Stimulated activated naive CD4-positive, alpha-beta T cell (primary cell): ENCODE measurements at places on chromosomes 4 and X.

GRCh38 chrX:68724531-68725020, 77.1 kb downstream of the STARD8 start:
- DNase-seq = no peak

DNA sequence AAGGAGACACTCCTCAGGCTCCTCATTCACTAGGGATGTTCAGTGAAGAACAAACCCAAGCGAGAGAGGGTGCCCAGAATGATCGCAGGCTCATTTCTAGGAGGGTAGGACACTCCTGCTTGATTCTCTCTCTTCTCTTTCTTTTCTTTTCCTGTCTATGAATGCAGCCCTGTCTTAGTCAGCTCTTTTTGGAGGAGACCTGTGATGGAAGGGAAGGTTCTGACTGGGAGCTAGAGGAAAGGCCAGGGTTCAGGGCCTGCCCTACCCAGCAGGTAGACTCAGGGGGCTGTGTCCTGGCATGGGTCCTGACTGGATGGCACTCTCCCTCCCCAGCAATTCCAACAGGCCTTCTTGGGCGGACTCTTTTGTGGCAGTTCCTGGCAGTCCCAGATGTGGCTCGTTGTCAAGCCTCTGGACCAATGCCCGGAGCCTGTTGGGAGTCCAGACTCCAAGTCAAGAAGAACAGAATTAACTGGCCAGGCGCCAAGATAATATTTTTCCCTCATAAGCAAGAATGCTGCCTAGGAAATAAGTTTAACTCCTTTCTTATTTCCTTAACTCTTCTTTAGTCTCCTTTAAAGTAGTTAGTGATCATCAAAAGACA, 139.4 kb upstream of the SCML1 start:
- DNase-seq = no peak

DNA sequence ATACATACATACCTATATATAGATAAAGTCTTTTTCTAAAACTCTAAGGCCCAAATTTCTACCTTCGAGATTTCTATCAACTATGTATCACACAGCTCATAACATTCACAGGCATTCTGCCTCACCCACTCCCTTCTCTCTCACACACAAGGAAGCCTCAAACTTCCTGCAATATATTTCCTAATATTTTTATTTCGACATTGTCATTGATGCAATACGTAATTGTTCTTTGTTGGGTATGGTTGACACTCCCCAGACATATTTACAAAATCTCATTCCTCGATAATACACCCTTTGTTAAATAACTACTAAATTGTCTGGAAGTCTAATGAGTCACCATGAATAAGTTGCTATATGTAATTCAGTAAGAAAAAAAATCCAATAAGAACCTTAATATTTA, 143.5 kb downstream of the HNRNPD start:
- DNase-seq = no peak

DNA sequence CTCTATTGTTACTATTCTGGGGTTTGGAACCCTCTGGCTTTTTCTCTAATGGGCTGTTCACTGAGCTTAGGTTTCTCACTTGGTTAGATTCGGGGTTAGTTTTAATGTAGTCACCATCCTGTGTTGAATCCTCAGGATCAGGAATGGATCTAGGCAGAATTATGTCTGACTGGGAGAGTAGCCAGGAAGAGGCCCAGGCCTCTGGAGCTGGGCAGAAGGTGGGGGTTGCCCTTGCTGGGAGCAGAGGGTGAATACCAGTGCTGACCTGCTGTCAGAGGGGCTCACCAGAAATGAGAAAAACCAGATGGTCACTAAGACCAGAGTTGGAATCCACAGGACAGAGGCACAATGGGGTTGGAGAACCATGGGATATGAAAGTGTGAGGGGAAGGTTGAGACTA, 126.6 kb upstream of the SLC4A4 start:
- DNase-seq = no peak

DNA sequence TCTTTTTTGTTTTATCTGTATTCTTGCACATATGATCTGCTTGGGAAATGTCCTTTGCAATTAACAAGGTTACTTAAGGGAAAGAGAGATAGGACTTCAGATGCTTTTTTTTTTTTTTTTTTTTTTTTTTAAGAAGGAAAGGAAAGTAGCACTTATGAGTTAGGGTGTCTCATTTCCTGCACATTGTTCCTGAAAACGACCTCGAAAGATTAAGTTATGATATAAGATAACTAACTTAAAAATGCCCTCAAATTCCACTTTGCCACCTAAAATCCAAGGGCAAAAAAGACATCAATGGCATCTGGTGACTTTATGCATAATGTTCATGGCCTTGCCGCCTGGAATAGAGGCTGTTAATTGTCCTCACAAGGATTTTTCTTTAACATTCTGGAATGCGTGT, 44.9 kb downstream of the PCDH7 start:
- DNase-seq = no peak

- DNase-seq = no peak
Observed at GRCh38 chrX:12789976-12790375, 1.2 kb upstream of the PRPS2 start.

DNA sequence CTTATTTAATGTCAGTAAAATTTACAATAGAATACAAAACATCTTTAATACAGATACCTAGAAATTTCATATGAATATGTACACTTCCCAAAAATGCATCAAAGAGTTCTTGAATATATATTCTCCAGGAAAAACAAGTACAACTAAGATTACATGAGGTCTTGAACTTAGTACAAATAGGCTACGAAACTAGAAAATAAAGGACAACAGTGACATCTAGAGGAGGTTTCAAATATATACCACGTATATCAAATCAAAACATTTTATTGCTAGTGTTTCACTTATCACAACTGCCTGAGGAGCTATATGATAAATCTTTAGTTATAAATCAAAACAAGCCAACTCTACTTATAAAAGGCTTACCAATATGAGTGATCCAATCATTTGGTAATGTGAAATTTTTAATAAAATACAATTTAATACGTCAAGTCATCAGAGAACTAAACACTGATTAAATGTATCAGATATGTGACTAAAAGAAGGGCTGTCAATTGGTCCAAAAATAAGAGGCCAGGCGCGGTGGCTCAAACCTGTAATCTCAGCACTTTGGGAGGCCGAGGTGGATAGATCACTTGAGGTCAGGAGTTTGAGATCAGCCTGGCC, 36.6 kb downstream of the ANAPC10 start:
- no peak for DNase-seq
